ENCODE measurements at places on chromosomes 3 and 15.

- DNase-seq = no peak
Measured at GRCh38 chr3:143628971-143629370, 219.3 kb downstream of the SLC9A9 start.

DNA sequence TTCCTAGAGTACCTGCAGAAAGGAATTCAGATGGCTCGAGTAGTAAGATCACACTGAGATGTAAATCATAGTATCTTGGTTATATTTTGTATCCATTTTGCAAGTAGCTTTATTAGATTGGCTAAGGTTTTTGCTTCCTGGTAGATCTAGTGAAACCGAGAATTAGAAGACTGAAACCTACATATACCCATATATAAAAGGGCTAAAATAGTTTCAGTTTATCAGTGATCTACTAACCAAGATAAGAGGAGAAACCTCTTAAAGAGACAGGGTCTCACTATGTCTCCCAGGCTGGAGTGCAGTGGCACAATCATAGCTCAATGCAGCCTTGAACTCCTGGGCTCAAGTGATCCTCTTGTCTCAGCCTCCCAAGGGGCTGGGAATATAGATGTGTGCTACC is 135.3 kb downstream of the PCCB start:
- DNase-seq = no peak

GRCh38 chr3:46574881-46575576 is 8.9 kb upstream of the LRRC2 start:
- DNase-seq = no peak

GRCh38 chr15:88803241-88803919 is at the start of gene ACAN:
Gene ACAN (plus strand): TSS chr15:88803436. CDS start chr15:88836207, 32,771 bp downstream.
- DNase-seq = no peak

- DNase-seq = peak; percentile 95
Measured at GRCh38 chr3:141368925-141369794, 856 bp downstream of the ZBTB38 start.

- DNase-seq = peak; percentile 91
Measured at GRCh38 chr15:51726302-51727073, 11.0 kb downstream of the LYSMD2 start.

GRCh38 chr3:195028877-195029606 is 241.9 kb downstream of the XXYLT1 start:
- peak; percentile 80 for DNase-seq

DNA sequence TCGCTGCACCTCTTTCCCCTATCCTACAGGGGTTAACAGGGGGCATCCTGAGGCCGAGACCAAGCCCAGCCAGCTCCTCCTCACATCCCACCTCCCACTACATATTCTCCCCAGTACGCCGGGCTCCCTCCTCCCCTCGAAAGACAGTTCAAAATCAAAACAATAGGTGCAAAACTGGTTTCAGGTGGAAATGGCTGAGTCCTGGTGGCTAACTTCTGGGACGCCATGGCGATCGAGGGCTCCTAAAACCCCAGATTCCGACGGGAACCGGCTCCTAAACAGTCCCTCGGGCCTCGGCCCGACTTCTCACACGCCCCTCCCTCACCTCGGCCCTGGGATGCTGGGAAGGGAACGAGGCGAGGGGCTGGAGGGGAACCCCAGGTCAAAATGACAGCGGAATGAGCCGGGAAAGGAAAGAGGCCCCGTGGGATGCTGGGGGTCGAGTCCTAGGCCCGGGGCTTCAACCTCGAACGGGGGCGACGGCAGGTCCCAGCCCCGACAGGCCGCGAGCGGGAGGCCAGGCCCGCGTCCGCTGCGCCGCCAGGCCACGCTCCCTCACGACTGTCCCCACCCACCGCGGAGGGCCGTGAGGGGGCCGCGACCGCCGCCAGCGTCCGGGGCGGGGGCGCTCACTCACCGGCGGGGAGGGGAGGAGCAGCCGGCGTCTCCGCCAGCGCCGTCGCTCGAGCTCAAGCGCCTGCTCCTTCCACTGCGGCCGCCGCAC is 492 bp downstream of the TMCC1 start:
- DNase-seq = no peak

DNA sequence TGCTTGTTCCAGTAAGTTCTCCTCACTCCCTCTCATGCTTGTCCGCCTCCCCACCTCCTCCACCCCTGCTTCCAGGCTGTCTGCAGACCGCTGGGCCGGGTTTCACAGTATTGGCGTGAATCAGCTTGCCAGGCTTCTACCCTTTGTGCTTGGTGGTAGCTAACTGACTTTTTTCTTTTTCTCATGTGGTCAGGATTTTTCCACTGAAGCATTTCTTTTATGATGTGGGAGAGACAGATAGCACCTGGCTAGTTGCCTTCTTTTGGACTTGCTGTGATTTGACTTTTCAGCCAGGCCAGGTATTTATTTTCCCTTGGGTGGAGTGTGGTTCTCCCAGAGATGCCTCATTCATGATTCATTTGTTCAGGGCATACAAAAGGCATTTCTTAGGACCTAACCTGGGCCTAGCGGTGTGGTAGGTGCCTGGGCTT is 60.6 kb downstream of the ST6GAL1 start:
- peak; percentile 43 for DNase-seq

DNA sequence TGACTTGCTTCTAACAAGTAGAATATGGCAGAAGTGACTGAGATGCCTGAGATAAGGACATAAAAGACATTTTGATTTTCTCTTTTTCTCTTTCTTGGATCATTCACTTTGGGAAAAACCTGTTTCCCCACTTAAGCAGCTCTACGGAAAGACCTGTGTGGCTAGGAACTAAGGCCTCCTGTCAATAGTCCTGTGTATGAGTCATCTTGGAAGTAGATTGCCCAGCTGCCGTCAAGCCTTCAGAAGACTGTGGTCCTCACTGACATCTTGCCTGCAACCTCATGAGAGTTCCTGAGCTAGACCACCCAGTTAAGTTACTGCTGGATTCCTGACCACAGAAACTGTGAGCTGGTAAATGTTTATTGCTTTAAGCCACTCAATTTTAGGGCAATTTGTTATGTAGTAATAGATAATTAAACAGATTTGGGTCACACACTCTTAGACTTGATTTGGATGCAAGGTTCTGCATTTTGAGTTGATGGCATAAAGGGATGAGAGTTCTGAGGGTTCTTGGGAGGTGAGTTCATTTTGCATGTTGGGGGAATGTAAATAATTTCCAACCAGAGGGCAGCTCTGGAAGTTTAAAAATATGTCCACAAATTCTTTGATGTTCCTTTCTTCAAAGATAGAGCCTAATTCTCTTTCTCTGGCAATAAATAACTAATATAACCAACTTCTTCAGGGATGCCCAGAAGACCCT is 229.2 kb downstream of the SQOR start:
- DNase-seq = no peak

DNA sequence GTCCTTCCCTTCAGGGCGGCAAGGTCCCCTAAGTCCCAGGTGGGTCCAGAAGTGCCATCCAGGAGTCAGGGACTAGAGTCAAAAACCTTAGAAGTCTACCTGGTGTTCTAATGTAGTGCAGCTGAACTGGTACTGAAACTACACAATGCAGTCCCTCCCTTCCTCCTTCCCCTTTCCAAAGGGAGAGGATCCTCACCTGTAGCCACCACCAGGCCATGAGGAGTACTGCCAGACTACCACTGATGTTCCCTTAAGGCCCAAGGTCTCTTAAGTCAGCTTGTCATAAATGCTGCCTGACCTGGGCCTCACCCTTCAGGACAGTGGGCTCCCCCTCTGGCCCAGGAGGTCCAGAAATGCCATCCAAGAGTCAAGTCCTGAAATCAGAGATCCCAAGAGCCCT is 98.9 kb downstream of the ULK4 start:
- no peak for DNase-seq

DNA sequence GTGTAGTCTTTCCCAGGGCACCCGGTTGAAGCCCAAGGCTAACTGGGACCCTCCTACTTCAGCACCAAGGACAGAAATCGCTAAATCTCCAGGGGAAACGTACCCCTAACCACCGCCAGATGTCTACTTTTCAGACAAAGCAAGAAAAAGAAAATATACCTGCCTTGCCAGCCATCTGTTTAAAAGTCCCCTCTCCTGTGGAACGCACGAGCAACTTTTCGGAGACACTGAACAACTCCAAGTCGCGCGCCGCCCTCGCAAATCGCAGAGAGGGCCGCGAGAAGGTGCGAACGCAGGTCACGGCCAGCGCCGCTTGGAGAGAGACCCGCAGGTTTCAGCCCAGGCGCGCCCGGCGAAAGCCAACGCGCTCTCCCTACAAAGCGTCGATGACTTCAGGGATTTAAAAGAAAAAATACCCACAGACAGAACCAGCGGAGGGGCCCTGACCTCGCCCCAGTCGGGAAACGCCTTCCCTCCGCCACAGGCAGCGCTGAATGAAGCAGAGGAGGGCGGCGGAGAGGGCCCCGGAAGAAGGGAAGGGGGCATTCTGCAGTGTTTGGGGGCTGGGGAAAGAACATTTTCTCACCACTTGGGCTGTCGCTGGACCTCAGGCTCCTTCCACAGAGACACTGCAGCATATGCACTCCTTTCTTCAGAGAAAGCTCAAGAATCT is 213.1 kb downstream of the FGF12 start:
- peak; percentile 9 for DNase-seq

- no peak for DNase-seq
Measured at GRCh38 chr15:44264148-44264547, 24.4 kb upstream of the GOLM2 start.

DNA sequence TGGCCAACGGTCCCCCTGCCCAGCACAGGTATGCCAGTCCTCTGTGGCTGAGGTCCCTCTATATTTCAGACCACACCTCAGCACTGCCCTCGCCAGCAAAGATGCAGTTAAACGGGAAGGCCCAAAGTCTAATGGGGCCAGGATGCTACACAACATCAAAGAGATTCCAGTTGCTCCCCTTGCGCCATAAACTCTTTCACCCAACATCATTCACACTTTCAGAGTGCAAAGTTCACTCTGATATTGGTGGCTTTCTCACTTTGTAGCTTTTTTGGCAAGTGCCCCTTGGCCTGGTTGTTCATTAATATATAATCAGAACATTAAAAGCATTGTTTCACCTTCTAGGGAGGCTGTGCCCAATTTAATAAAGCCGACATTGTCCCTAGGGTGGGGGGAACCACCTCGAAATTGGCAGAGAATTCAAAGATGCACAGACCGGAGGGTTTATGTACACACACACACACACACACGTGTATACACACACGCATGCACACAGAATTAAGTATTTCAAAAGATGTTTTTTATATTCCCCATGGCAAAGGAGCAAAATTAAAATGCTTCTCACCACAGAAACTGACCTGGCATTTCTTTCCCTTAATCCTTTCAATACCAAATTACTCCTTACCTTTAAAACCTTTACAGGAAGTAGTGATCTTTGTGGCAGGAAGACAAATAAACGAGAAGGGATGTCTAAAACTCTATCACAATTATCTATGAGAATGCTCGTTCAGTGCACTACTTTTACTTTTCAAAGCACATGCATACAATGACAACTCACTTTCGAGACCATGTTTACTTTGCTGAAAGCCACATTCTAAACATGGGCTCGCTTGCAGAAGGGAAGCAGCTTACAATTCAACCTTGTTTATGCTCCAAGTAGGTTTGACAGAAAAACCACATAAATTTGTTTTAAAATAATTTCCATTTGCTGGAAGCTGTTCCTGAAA is 19.5 kb downstream of the LRIG1 start:
- no peak for DNase-seq

- no peak for DNase-seq
Measured at GRCh38 chr3:146827836-146828235, 222.7 kb upstream of the PLSCR5 start.

DNA sequence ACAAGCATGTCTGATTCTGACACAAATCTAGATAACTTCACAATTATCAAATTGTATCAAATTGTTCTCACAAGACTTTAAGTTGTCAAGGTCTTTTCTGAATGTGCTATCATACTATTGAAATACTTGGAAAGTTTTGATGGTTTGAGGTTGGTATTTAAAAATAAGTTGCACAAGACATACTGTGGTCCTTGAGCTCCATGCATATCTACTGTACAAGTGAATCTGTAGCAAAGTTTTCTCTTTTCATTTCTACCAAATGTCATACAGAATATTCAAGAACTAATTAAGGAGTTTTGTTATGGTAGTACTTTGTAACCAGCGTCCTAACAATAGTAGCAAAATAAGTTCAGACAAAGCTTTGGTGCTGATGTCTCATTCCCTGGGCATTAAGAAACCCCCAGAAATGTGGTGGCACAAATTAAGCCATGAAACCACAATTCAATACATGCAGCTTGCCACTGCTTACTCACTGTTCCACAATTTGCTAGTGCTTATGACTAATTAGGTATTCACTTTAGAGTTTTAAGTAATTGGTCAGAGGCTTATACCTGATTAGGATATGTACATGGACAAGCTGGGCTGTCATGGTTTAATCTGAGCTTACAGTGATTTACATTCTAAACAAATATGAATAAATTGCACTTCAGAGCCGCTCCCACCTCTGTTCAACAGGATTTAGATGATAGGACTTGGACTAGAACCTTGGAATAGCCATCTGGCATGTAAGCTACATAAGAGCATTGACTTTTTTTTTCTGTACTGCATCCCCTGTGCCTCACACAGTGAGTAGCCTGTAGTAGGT is 8.8 kb downstream of the TBC1D23 start:
- peak; percentile 61 for DNase-seq

DNA sequence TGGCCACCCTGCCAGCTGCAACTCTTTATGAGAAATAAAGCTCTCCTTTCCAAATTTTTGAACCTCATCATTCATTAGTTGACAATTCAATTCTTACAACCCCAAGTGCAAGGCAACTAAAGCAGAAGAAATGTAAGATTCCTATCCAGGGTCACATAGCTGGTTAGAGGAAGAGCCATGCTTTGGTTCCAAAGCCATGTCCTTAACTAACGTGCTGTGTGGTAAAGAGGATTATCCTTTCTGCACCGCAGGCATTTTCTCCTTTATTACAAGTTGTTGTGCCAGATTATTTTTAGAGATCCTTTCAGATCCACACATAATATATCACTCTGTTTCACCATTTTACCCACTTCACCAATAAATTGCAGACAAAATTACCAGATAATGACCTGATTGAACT is 36.5 kb downstream of the TM4SF18 start:
- no peak for DNase-seq

DNA sequence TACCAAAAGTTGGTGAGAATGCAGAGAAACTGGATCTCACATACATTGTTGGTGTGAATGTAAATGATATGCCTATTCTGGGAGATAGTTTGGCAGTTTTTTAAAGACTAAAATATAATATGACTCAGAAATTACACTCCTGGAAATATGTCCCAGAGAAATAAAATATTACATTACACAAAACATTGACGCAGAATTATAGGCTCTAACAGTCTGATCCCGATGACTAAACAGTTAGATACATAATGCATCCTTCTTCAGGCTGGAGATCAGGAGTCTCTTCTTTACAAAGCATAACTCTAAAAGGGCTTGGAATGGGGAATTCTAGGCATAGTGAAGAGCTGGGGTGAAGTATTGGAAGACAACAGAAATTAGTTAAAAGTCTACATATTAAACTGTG is 586.2 kb upstream of the NECTIN3 start:
- peak; percentile 34 for DNase-seq

All from cardiac fibroblast (primary cell).